HAP-1 (cell line): ENCODE measurements at places on chromosomes 1 and 21.

DNA sequence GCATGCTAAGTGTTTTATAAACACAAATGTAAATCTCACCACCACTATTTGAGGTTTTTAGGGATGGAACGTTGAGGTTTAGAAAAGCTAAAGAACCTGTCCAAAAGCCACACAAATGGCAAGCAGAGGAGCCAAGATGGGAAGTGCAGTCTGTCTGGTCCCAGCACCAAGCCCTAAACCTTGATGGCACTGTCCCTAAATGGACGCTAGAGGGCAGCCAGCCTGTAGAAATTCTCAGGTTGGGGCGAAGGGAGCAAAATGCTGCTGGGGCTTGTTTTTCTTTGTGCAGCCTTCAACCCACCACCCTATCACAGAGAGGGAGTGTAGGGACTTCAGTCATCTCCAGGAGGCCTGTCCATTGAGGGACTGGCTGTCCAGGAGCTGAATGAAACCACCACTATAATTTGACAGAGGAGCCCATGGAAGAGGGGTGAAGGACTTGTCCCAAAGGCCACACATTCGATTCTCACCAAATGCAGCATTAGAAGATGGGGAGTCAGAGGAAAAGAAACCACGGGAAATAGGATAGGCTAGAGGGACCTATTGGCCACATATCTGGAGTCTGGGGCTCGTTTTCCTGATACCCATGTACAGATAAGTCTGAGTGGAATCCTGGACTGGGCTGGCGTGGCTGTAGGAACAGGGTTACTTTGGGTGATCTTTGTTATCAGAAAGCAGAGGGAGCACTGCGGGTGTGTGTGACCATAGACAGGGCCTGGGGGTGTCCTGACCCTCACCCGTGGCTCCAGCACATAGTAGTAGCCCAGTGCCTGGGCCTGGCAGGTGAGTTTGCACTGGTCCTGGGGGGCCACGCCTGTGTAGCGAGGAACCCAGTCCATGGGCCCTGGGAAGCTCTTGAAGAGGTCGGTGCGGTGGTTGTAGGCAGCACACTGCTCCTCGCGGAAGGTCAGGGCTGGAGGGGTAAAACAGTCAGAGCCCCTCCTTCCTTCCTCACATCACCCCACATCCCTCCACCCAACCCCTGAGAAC is 6.1 kb downstream of the ADAMTS4 start:
- DNase-seq: peak; percentile 67

DNA sequence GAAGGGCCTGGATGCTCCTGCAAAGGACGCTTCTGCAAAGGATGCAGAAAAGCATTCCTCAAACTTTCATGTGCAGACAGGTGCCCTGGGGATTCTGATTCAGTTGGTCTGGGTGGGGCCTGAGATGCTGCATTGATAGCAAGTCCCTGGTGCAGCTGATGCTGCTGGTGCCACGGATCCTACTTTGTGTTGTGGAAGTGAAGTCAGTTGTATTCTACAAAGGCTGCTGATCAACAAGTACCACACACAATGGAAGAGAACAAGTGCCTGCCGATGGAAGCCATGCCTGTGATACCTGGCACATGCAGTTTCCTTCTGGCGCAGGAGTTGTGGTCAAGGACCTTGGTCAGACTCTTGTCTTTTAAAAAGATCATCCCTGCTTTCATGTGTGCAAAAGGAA is 478.8 kb downstream of the CAMTA1 start:
- DNase-seq: no peak

DNA sequence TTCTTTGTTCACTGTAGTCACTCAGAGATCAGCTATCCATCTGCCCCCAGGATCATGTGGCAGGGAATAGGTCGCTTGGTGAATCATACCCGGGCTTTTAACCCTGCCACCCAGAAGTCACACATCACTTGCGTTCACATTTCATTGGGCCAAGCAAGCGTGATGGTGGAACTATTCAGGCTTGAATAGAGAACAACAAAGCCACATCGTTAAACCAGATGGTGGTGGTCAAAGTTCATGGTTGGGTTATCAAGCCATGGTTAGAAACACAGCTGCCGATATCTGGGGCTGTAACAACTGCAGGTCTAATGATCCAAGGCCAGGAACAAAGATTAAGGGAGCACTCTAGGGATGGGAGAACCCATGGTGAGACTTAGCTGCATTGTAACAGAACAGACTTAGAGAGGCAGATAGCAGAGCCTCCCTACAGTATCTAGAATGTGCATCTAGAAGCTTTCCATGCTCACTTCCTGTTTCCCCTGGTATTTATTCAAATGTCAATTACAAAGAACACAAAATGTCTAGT is 40.0 kb upstream of the PTPRC start:
- DNase-seq: no peak

DNA sequence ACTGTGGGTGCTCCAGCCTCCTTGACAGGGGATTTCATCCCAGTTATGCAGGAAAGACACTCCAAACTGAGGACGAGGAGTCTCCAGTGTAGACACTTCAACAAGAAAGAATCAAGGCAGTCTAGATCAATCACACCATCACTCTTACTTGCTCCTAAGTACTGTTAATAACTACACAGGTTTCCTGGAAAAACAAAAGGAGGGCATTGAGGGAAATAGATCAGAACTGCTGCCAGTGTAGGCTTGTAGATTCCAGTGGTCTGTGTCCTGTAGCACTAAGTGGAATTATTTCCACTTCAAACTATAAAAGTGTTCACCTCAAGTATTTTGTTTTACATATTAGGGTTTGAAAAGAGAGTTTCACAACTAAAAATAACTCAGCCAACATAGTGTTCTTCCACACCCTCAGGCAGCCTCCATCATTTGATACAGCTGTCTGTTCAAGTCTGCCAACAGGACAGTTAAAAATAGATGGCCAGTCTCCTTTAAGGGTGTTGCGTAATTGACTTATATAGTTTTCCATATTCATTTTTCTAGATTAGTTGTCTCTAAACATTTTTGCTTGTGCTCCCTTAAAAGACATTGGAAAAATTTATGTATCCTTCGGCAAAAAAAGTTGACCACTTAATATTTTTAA is 32.0 kb upstream of the AGL start:
- no peak for DNase-seq

- DNase-seq: no peak
These were observed 78.8 kb downstream of the CEP350 start for GRCh38 chr1:180033390-180033789.

DNA sequence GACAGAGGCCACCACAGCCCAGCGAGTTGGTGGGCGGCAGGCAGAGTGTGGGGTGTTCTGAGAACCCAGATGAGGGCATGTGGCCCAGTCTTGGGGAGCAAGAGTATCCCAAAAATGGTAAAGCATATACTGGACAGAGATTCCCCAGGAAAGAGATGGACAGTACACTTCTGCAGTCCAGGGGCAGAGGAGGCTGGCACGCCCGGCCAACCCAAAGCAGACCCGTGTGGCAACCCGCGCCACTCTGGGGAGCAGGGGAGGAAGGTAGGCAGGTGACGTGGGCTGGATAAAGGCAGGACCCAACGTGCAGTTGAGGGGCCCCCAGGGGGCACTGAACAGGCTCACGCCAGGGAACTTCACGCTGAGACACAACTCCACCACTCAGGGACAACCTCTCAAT is 46.4 kb upstream of the RIPK4 start:
- no peak for DNase-seq

DNA sequence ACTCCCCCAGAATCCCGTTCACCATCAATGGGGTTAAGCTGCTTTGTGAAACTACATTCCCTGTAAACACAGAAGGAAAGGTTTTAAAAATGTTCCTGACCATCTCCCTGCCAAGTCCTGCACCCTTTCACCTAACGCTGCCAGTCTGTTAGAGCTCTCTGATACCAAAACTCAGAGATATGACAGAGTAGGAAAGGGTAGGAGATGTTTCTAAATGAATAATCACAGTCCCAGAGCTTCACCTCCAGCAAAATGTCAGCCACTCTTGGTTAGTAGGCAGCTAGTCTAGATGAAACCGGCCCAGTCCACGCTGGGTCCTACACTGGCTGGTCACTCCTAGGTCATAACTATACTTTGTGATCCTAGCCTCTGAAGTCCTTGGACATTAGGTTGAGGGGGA is 26.7 kb downstream of the SLAMF6 start:
- no peak for DNase-seq

DNA sequence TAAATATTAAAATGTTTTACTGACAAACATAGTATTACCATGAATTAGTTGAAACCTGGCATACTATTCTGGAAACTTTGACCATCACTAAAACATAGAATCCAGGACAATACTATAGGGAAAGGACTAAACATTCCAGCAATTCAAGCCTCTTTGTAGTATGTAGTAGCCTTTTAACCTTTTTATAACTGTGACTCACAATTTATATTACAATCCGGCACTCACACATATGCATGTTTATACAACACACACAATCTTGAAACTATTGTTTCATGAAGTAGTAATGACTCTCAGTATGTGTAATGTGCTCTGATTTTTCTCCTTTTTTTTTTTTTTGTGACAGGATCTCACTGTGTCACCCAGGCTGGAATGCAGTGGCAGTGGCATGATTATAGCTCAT is 64.3 kb downstream of the ANKRD13C start:
- DNase-seq: no peak

DNA sequence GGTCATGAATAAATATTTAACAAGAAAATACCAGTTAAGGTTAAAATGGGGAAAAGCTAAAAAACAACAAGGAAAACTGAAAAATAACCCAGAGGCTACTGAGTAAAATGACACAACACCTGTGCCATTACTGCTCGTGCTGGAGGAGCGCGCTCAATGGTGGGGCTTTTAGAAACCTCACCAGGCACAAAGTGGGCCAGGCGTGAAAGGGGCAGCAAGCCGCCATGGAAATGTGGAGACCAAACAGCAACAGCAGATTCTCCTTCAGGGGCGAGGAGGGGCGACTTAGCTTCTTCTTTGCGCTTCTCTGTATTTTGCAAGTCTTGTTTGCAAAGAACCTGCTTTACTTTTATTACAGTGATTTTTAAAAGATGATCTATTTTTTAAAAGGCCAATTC is 18.9 kb upstream of the SPATC1L start:
- no peak for DNase-seq

DNA sequence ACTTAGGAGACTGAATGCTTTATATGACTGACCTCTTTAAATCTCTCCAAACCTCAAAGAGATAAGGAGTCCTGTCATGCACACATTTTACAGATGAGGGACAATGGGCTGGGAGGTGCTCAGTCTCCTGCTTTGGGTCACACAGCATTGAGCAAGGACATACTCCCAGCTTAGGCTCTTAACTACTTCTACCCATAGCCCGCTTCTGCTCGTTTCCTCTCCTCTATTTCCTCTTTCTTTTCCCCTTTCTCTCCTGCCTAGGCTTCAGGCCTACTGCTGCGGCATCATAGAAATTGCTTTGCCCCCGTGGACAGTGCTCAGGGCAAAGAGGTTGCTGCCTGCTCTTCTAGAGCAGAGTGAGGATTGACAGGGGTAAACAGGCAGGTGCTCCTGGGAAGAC is 12.4 kb upstream of the ZNF691 start:
- no peak for DNase-seq

DNA sequence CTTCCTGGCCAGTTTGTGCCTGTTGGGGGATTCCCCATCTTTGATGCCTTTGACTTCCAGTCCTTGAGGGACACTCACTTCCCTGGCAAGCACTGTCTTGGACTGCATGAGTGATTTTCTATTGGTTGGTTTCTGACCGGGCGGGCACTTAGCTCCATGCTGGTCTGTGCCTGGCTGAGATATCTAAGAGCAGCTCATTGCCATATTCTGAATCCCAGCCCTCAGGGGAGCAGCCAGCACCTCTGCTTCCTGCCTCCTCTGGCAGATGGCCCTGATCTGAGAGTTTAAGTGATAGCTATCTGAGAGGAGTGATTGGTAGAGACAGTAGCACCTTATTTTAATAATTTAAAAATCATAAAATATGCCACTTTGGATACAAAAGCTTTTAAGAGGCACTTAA is 52.5 kb downstream of the DISC1 start:
- DNase-seq: no peak

GRCh38 chr1:112470966-112471365 is 37.8 kb upstream of the WNT2B start:
- no peak for DNase-seq

GRCh38 chr1:26697978-26698849 is 2.4 kb downstream of the ARID1A start:
- peak; percentile 62 for DNase-seq

DNA sequence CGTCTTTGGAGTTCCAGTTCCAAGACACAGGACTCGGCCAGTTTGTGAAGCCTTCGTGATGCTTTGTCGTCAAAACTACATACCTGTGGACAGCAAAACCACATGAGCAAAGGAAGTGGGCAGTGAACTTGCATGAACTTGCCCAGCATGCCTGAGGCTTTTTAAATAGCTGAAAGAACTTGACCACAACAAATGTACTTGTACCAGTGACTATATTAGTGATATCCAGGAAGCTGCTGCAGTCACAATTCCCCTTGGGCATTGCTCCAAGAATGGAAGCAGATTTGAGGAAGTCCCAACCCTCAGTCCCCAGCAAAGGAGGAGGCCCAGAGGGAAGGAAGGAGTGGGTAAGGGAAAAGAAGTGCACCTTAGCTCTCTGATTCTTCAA is 2.6 kb downstream of the FUCA1 start:
- DNase-seq: no peak

- no peak for DNase-seq
These were observed 77.7 kb upstream of the CACNA1E start for GRCh38 chr1:181405584-181405983.

GRCh38 chr1:169041366-169041765 is 65.1 kb upstream of the ATP1B1 start:
- no peak for DNase-seq

- no peak for DNase-seq
These were observed 28.9 kb downstream of the RHEX start for GRCh38 chr1:206081856-206082255.

DNA sequence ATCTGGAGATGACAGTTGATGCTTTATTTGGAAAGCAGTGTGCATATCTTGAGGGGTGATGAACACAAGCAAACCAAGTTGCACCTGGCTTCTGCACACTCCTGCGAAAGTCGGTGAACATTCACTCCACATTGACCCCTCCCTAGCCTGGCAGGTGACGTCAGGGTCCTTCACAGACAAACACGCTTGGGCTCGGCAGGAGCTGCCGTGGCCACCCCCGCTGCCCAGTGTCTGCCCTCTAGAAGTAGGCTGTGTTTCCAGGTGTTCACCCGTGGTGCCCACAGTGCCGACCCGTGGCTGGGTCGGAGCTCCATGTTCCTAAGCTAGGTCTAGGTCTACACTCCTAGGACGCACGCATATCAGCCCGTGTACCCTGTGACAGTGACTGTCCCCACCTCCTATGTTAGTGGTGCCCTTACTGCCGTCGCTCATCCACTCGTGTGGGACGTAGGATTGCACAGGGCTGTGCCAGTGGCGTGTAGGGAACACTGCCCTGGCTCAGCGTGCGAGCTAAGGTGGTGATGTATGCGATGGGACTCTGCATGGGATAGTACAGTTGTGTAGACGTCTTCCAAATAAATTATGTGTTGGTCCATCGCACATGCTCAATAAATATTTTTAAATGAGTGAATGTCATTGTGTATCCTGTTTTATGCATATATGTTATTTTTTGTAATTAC is 29.0 kb downstream of the PRMT2 start:
- DNase-seq: no peak

- no peak for DNase-seq
These were observed 34.9 kb upstream of the ZNF362 start for GRCh38 chr1:33221385-33221758.
